CD4-positive, alpha-beta T cell treated with Interleukin-17A for 4 hours (primary cell): ENCODE measurements at places on chromosomes 6 and 20.
A peak's percentile ranks its signal among the peaks of the same experiment; 100 is the strongest.

GRCh38 chr6:2221726-2222274 is 23.6 kb downstream of the GMDS start:
- DNase-seq = no peak

- no peak for DNase-seq
Observed at GRCh38 chr6:96234444-96234843, 218.7 kb downstream of the FUT9 start.

DNA sequence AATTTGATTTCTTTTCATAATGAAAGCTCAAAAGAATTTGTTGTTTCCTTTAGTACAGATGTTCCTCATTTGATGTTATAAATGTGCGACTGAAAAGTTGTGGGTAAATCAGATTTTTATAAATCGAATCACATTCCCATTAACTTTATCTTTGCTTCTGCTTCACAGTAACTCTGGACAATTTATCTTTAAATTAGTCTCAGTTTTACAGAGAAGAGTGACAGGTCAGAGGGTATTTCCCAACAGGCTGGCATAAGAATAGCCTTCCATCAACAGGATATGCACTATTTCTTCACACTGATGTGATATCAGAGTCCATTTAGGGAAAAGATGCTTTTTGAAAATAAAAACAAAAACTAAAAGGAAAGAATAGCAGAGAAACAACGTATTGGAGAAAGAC is 286.9 kb downstream of the FRK start:
- DNase-seq = no peak

GRCh38 chr6:105317607-105318533 is 85.0 kb downstream of the PREP start:
- DNase-seq = no peak

- no peak for DNase-seq
Observed at GRCh38 chr6:73969971-73970970, 274.3 kb downstream of the CD109 start.

DNA sequence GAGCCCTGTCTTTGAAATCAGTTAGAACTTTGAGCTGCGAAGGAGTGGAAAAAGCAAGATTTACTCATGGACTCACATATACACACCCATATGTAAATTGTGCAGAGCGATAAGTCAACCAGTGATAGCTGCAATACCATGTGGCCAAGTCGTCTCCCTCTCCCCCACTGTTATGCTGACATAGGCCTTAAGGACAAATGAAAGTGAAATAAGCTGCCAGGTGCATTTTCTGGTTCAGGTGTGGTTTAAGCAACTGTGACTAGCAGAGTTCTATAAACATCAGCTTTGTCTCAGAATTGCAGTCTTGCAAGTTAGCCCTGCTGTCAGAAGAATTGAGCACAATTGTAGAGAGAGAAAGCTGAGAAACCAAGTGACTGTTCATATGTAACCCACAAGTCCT is 9.6 kb downstream of the FAM83B start:
- no peak for DNase-seq

DNA sequence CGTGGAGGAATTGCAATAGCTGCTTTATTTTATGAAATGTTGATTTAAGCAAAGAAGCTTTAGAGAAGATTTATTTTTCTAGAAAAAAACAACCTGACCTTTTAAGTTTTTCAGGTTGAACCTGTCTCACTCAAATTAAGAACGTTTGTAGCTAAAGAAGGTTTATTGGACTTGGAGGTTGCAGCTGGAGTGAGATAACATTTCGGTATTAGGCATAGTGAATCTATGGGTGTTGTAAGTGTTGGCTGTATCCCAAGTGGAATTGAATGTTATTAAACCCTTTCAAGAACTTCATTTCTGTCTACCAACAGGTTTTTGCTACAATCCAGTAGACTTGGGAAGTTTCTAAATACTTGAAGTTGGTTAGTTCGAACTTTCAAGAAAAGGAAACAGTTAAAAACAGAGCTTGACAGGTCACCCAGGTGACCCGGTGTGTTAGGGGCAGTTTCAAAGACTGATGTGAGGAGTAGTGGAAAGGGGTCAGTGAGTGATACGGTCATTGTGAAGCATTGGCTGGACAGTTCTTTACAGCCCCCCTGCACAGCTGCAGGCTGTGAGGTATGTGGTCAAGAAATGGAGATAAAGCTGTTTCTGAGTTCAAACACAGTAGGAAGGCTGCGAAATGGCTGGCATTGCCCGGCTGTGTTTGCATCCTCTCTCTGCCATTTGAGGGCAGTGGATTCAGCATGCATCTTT is 2.4 kb upstream of the TBCC start:
- DNase-seq = no peak

GRCh38 chr6:169837529-169838250 is 86.3 kb downstream of the ERMARD start:
- no peak for DNase-seq

DNA sequence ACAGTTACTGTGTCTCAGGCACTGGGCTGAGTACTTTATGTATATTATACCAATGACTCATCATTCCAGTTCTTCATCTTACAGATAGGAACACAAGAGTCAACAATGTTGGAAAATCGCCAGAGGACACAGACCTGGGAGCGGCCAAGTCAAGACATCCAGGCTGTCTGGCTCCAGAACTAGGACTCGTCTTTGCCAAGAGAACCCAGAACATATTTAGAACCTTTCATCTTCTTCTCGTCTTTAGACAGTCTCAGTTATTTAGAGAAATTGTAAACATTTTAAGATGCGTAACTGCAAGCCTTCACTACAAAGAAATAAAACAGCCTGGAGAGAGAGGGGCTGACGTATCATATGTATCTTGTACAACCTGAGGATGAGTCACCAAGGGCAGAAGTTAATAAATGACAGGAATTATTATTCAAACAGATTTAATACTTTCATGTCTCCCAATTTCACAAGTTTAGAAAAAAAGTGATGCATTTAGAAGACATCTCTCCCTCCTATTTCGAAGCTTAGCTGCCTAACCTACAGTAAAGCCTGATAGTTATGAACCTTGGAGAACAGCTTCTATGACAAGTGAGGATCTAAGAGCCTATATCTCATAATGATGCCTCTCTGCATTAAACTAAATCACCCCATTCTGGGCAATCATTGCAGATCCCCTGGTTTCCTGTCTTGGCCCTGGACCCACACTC is 43.4 kb downstream of the SLC22A3 start:
- DNase-seq = no peak

DNA sequence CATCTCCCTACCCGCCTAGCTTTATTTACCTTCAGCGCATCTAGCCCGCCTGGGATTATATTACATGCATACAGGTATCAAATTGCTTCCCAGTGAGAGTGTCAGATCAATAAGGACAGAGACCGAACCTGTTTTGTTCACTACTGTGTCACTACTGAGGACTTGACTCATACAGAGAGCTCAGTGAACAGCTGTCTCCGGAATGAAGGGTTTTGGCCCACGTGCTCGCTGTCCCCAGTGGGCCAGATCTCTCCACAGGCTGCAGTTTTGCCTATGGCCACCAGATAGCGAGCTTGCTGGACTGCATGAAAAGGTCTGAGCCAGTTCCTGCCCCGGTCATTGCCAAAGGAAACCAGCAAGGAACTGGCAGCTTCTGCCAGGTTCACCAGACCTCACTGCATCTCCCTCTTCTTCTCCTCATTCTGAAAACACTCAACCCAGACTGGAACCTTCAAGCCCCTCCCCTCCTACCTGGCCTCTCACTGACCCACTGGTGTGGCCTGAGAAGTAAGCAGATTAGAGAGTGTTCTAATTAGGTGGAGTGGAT is 150.8 kb downstream of the ZMYND8 start:
- peak; percentile 67 for DNase-seq

GRCh38 chr6:75397656-75398465 is 95.7 kb downstream of the FILIP1 start:
- no peak for DNase-seq

DNA sequence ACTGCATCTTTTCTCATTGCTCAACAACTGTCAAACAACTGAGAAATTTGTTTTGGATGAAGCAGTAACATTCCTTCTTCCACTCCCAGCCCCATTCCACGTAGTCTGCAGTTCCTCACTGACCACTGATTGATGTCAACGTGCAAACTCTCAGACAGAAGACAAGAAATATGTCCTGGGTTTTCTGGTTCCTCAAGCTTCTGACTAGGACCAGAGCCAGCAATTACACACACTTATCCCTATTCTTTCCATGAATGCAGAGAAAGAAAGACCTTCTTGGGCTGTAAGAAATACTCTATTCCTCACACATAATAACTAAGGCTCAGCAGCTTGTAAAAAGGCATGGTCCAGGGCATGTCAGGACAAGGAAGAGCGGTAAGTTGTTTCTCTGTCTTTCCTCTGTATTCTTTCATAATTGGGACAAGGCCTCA is 790.1 kb upstream of the SLC35B3 start:
- DNase-seq = no peak

DNA sequence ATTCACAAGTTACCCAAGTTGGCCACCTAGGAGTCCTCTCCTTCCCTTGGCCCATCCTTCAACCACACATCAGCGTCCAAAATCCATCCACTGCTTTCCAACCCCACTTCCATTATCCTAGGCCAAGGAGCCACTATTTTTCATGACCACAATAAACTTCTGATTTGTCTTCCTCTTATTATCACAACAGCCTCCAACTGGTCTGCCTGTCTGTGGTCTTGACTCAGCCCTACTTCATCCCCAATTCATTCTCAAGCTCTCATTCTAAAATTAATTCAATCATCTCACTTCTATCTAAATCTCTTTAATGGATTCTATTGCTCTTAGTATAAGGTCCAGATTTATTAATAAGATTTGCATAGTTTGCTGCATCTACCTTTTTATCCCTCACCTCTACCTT is 189.0 kb upstream of the PRDM1 start:
- DNase-seq = no peak

DNA sequence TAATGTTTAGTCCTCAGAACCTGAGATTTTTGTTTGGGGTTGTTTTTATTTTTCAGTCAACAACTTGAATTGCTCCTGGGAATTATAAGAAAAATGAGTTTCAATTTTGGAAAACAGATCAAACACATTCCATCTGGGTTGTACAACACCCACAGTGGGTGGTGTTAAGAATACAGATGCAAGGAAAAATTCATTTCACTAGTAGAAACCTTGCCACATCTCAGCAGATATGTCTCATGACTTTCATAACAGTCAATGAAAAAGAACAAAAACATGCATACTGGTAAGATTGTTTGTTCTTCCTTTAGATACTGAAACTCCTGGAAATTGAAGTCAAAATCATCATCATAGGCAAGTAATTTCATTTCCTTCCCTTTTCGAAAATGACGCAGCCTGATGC is 78.9 kb downstream of the MOXD1 start:
- no peak for DNase-seq

GRCh38 chr6:52286798-52287432 is 2.4 kb upstream of the MCM3 start:
- peak; percentile 75 for DNase-seq

DNA sequence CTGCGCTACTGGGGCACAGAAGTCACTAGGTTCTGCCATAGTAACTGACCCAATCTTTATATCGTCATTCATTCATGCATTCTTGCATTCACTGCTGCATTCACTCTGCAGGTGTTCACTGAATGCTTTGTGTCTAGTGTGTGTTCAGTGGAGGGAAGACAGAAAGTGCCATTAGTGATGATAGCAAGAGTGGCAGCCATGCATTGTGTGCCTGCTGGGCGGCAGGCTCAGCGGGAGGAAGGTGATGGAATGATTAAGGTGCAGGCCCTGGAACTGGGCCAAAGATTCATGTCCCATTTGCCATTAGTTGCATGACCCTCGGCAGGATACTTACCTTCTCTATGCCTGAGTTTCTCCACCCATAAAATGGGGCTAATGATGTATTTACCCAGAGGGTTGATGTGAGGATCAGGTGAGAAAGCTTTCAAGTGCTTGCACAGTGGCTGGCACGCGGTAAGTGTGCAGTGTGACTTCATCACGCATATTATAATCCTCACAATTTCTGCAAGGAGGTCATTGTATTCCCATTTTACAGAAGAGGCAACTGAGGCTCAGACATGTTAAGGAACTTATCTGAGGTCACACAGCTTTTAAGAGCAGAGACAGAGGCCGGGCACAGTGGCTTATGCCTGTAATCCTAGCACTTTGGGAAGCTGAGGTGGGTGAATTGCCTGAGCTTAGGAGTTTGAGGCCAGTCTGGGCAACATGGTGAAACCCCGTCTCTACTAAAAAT is 40.1 kb downstream of the ITPR3 start:
- DNase-seq = no peak

DNA sequence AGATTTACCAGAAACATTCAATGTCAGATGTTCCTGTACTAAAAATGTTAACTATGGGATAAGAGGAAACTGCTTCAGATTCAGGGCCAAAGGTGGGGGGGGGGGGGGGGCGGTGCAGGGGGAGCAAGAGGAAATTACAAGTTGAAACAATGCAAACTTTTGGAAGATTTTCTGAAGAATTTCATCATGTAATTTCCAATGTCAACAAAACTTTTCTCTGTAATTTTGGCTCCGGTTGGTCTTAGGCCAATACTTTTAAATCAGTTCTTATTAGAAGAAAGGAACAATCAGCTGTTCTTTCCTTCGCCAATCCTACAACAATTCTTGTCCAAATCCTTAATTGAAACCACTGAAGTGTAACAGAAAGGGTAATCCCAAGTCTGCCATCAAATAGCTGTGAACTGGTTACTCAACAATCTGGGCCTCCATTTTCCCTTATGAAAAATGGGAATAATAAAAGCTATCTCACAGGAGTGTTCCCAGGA is 13.1 kb downstream of the UQCC1 start:
- no peak for DNase-seq

DNA sequence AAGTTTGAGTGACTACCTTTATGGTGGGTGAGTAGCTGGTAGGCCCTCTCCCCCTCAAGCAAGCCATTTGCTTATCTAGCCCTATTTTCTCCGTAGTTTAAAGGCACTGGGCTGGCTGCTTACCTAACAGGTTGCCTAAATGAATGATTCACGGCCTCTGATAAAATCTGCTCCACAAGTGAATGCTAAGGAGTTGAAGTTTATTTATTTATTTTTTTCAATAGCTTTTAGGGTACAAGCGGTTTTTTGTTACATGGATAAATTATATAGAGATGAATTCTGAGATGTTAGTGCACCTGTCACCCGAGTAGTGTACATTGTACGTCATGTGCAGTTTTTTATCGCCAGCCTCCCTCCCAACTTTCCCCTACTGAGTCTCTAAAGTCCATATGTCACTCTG is 8.3 kb upstream of the CDH26 start:
- no peak for DNase-seq

GRCh38 chr20:62370807-62371587 is 3.9 kb upstream of the LAMA5 start:
- DNase-seq = no peak

DNA sequence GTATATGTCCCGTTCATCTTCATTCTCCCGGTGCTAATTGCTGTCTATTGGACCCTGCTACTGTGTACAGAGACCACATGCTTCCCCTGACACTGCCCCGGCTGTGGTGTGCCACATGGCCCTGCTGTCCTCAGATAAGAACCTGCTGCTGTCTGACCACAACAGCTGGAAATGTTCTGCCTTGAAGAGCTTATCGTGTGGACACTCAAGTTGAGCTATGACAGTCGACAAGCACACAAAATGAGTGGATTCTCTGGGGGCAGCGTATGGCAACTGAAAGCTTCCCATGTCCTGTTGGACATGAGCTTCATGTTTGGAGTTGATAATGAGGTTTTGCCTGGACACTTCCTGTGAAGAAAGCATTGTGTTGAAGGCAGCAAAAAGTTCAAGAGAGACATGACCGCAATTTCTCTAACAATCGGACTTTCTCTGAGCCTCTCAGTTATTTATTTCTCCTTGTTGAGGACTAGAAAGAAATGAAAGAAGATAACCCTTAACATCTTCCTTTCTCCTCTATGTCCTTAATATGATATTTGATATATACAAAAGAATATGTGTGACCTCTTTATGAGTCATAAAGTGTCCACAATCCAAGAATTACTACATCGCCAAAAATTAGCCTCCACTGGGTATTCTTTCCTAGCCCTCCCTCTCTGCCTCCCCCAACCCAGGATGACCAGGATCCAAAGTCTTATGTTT is 187.1 kb upstream of the TCF21 start:
- no peak for DNase-seq
